Stimulated activated CD8-positive, alpha-beta memory T cell treated with anti-CD3 and anti-CD28 coated beads, Interleukin-4, amount 100 ng/mL, for 24 hours (primary cell): ENCODE measurements at places on chromosomes 2 and 18.
A peak's percentile ranks its signal among the peaks of the same experiment; 100 is the strongest.

- no peak for DNase-seq
These were observed 487.4 kb upstream of the ZEB2 start for GRCh38 chr2:145007093-145007959.

- no peak for DNase-seq
These were observed 37.9 kb downstream of the FAM210A start for GRCh38 chr18:13688191-13689136.

- no peak for DNase-seq
These were observed 7.9 kb downstream of the GPN1 start for GRCh38 chr2:27636766-27637165.

DNA sequence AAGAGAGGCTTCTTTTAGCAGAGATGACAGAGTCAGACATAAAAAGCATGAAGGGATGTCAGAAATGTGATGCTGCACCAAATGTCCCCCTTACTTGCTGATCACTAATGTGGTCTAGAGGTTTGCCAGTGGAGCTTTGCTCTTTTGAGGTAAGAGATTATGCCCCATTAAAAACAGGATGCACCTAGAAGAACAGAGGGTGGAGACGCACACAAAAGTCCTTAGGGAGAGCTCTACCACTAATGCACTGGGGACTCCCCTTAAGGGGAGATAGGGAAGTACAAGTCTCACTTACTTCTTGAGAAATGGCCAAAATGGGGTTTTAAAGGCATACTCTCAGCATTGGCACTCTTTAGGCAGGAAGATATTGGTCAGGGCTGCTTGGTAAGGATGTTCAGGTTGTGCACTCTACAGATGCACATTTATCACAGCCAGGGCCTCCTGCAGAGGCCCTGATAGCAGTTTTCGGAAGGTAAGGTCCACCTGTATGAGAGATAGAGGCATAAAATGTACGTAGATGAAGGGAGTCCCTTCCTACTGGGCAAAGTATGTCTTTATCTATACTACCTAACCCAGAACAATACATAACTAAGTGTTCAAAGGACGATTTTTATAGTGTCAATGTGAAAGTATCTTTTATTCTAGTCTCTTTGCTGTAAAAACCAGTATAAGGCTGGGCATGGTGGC, 17.0 kb upstream of the SCYGR1 start:
- no peak for DNase-seq

DNA sequence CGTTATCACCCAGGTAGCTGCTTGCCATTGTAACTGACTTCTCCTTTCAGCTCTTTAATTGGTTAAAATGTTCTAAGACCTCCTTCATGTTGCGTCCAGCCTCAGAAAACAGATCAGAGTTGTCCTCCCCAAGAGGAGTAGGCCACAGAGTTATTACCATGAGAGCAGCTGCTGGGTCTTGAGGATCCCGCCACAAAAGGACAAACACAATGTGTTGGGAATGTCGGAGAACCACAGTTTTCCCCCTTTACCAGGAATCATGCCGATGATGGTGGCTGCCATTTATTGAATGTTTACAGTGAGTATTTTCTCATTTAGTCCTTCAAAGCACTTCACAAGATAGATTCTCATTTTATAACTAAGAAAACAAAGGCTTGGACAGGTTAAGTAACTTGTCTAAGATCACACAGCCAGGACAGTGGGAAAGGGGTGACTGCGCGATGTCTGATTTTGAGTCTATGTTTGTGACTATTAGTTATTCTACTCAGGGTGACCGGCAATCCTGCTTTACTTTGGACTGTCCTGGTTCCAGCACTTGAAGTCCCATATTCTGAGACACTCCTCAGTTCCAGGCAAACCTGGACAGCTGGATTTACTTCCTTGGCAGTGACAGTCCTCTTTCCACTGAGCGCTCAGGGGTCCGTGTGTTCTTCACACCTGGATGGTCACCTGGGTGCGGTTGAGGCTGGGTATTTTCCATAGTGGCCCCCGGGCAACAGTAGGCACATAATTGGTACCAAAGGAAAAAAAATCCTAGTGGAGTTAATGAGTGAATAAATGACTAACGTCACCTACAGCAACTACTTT, 93.6 kb downstream of the LIPG start:
- no peak for DNase-seq

DNA sequence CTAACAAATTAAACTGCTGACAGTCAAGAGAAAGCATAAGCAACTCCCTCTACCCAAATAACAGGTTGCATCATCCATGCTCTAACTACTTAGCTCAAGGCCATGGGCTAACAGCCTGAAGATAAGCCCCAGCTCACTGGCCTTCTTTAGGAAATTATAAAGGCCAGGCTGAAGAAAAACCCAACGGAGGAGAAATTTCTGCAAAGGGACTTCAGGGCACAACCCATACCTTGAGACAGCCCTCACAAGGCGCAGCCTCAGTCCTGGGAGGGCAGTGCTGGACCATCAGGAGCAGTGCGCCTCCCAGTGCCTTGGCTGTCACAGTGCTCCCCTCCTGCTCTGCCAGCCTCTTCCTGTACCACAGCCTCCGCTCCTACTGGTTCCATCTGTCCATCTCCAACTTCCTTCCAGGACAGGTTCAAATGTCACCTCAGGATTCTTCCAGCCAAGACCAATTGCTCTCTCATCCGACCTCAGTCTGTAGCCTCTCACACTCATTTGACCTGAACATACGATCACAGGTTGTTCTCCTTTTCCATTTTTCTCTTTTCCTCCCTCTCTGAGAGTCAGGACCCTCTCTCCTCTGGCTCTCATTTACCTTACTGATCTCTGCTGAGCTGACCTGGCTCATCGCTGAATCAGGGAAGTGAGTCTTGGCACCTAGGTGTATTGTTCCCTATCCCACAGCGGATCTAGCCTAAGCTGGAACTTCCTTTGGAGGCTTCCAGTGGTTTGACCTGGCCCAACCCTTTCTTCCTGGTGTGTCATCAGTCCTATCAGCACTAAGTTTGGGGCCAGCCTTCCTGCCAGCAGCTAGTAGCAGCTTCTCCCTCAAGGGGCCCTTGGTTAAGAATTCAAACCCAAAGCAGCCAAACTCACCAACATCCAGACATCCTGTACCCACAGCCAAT, 1.9 kb downstream of the MCFD2 start:
- DNase-seq = no peak

GRCh38 chr2:178761759-178762371, 45.4 kb downstream of the TTN start:
- DNase-seq = peak; percentile 1

DNA sequence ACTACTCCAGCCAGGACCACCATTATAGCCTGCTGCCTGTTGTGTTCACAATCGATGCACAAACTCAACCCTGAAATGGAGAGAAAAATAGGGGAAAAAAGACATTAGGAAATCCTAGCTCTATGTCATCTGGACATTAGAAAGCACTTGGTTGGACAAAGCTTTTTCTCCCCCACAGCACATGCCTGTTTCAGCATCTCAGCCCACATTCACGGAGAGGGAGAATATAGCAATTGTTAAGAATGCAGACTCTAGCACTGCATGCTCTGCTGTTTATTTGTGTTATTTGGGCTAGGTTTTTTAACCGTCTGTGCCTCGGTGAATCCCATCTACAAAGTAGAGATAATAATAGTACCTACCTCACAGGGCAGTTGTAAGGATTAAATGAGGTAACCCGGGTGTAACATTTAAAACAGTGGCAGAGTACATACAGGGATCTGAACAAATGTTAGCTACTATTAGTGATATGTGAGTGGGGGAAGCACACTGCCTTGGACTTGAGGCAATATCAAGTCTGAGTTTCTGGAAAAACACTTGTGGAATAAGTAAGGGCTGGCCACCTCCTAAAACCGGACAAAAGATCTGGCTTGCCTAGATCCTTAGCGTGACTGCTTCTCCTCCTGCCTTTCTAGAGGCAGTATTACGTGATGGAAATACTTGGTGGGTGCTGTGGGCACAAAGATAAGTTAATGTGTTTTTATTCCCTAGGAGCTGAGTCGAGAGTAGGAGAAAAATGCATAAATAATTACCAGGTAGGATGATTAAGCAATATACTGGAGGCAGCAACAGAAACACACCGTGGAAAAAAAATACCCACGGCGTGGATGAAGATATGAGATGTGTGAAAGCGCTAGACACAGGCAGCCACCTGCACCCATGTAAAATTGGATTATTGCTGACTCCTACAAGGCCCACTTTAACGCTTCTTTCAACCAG, 1.0 kb upstream of the PPP1CB start:
- DNase-seq = peak; percentile 13

DNA sequence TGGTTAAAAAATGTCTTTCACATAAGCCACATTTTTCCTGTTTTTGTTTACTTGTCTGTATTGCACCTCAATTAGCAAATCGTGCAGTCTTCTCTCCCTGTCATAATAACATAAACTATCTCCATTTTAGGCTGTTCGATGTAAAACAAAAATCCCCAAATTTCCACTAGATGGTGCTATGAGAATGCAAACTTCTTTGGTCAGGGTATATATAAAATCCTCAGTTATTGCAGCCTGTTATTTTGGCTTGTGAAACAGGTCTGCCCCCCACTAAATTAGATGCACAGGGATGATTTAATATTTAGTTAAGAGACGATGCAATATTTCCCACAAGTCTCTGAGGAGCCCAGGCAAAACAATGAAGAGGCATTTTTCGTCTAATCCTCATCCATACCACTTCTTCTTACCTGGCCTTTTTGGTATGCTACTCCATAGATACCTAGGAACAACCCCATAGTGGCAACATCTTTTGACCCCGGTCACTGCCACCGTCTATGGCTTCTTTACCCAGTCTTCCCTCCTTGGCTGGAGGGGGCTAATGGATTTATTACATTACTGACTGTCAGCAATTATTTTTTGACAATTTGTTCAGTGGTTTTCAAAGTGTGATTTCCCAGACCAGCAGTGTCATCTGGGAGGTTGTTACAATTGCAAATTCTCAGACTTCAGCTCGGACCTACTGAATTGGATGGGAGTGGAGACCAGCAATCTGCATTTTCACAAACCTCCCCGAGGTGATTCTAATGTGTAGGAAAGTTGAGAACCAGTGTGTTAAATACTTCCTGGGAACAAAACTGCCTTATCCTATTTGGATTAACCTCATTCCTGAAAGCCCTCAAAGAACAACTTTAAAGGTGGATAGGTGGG, 117.4 kb upstream of the CWC22 start:
- DNase-seq = no peak
